ENCODE measurements at places on chromosomes 5 and 9.

DNA sequence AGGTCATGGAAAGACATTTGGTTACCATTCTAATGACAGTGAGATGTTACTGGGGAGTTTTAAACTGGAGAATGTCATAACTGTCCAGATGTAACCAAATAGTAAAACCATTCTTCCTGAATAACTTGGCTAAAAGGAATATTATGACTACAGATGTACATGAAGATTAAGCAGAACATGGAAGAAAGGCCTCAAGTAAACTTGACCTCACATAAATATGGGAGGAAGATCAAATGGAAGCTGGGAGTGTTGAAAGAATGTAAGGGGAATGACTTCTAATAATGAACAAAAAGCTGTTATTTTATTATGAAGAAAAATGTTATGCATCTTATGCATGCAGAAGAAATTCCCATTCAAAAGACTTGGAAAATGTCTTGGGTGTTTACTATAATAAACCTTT is 107.7 kb upstream of the CDKN2B start:
- DNase-seq = no peak

GRCh38 chr5:6615034-6615815 is 17.6 kb downstream of the NSUN2 start:
- DNase-seq = no peak

DNA sequence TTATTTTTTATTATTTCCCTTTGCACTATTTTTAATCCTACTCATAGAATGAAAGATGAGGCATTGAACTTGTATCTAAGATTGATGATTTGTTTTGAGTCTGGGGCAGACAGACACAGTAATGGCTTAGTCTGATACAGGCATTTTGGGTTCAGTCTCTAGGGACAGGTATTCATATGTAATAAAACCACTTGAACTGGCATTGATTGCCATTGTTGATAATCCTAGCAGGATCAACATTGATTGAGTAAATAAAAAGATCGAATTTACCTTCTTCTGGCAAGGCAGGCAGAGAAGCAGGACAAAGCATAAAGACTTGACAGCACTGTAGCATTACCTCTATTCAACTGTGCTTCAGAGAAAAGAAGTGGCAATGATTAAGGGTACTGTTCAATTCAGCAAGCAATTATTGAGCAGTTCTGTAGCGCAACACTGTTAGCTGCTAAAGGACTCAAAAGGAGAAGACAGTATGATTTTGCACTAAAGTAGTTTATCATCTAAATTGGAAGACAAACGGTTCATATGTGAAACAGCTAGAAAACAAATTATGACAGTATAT is 144.4 kb downstream of the COMMD10 start:
- no peak for DNase-seq

- no peak for DNase-seq
Measured at GRCh38 chr5:28779161-28779754, 1740.9 kb upstream of the CDH9 start.

DNA sequence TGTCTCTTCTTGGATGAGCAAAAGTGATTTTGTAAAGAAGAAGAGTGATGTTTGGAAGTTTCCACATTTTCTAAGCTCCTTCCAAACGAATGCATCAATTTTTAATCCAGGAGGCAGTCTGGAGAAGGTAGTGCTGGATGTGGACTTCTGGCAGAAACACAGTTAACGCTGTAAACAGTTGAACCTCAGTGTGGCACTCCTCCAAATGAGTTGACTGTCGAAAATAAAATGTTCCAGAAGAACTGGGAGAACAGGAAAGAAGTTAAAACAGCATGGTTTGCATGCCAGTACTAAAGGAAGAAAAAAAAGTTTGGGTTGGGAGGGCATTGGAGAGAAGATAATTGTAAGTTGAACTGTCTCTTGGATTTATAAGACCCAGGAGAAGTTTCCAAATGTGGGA is 6.5 kb downstream of the ZNF462 start:
- no peak for DNase-seq

- DNase-seq = no peak
Measured at GRCh38 chr5:169263591-169263990, 37.3 kb downstream of the SLIT3 start.

DNA sequence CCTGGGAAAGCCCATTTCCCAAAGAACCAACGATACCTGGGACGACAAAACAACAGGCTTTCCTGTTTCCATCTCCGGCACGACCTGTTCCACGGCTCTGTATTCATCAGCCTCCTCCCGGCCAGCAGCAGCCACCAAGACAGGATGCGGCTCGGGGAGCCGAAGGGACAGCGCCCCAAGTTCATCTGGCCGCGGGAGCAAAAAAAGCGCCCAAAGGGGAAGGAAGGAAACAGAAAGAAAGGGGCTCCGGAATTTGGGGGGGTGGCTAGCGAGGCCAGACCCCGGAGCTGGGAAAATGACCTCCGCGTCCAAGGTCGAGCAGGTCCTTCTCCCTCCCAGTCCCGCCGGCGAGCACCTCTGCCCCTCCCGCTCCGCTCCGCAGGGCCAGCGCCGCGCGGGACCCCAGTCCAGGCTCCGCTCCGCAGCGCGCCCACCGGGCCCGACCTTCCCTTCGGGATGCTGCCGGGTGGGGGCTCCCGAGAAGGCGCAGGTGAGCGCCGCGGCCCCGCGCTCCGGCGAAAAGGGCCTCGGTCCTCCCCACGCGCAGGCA is 608 bp downstream of the ELOVL7 start:
- no peak for DNase-seq

DNA sequence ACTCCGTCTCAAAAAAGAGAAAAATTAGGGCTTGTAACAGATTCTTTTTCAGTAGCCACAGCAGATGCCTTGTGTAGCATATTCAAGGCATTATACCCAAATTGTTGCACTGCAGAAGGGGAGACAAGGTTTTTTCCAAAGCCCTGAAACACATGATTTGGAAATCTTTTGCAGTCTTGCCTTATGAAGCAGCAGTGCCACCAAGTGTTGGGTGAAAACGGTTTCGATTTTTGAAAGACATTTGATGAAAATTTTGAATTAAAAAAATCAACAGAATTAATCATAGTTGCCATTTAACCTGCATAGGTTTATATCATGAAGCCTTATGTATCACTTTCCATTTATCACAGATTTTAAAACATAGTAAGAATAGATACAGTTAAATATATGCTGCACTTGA is 479.5 kb downstream of the TAF11L14 start:
- DNase-seq = peak; percentile 32

GRCh38 chr5:16378762-16379161 is 86.8 kb downstream of the ZNF622 start:
- DNase-seq = no peak

- DNase-seq = no peak
Measured at GRCh38 chr5:121937762-121938161, 24.0 kb upstream of the SRFBP1 start.

DNA sequence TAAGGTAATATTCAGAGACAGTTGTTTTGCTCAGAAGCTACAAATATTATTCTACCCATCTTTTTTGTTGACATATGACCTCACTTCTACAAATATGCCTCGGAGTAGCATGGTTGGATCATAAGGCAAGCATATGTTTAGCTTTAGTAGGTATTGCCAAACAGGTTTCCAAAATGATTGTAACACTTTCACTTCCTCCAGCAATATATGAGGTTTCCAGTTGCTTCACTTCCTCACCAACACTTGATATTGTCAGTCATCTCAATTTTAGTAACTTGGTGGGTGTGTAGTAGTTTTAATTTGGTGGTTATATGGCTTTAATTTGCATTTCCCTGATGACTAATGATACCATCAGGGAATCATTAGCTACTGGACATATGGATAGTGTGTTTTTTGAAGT is 46.7 kb downstream of the TNFSF8 start:
- DNase-seq = peak; percentile 96

- peak; percentile 62 for DNase-seq
Measured at GRCh38 chr9:112072721-112073638, 102.1 kb downstream of the SUSD1 start.

- DNase-seq = no peak
Measured at GRCh38 chr9:126326228-126327005, at the start of gene MVB12B. TSS of gene MVB12B (plus strand) at chr9:126326829. CDS start at chr9:126326930, 101 bp downstream.

- no peak for DNase-seq
Measured at GRCh38 chr5:127019928-127020327, 10.4 kb downstream of the MARCHF3 start.

DNA sequence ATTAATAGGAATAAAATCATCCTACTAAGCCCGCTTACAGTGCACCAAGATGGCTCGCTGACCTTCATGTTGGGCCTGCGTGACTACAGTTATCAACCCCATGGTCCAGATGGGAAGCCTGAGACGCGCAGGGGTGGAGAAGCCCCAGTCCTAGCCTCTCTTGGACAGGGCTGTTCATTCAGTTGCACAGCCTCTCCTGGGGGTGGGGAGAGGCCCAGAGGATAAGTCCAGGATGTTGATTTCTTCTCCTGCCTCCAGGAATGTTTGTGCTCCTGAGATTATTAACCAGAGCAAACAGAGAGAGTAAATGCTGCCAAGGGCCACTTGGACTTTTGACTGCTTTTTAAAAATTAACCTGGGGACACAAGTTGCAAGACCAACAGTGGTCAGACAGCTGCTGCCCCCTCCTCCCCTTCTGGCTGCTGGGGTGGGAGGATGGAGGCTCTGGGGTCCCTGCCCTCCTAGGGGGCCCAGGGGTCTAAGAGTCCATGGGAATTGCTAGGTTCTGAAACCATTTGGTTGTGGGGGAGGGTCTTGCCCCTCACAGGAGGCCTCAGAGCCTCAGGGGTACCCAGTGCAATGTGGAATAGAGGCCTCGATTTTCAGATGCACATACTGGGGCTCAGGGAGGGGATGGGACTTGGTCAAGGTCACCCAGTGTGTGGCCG is 2.8 kb upstream of the AMBP start:
- DNase-seq = no peak

DNA sequence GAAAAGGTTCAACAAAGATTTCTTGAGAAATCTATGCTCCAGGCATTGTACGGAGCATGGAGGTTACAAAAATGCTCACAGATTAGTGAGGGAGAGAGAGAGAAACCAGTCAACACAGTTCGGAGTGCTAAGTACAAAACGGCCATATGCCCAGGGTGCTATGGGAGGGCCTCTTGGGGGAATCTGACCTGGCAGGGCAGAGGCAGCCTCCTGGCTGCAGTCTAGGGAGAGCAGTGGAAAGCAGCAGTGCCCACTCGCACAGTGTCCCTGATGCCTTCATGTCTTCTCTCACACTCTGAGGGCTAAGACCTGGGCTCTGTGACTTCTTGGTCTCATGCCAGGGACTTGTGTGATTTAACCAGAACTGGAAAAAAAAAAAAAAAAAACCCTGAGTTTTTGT is 29.8 kb upstream of the SMC5 start:
- no peak for DNase-seq

DNA sequence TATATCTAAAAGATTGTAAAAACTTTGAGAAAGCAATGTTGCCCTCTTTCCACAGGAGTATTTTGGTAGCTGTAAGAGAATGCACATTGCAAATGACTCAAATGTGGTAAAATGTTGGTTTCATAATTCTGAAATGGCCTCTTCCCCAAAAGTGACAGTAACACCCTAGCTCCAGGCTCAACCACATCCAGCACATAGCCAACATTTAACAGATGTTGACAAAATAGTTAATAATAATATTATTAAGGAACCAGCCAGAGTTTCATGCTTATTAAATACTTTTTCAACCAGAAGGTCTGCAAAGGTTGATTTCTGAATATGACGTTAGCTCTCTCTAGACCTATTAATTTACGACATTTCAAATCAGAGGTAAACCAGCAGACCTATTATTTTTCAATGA is 1.3 kb downstream of the ANXA1 start:
- peak; percentile 85 for DNase-seq

GRCh38 chr9:118883411-118883810 is 485.8 kb downstream of the BRINP1 start:
- DNase-seq = no peak

GRCh38 chr5:4348423-4348822 is 752.8 kb downstream of the IRX1 start:
- peak; percentile 81 for DNase-seq

DNA sequence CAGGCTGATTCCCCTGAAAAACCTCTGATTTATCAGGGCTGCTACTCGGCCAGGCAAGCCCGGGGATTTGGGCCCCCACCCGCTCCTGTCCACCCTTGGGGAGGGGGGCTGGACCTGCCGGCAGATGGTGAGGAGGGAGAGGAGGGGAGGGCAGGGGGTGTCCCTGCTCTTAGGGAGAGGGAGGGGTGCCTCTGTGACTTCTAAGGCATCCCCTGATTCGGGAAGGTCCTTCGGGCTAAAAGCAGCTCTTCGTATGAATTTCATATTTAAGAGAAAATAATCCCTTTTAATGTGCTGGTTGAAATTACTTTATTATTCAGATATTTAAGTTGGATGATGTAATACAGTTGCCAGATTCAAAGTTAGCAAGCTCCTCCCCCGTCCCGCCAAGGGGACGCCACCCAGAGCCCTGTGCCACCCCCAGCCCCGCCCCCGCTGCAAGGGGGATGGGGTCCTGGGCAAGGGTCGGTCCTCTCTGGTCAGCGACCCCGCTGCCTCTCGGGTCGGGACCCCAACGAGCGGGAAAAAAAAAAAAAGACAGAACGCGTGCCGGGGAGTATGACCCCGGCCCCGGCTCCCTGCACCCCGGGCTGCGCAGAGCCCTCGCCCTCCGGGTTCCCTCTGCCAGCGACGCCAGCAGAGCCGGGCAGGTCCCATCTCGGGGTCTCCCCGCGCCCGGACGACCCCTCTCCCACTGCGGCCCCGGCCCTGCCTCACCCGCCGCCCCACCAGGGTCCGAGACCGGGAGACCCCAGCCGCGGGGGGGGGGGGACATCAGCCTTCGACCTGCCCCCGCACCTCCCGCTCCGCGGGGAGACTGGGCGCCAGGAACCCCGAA is 12.4 kb downstream of the LHX3 start:
- DNase-seq = no peak

- DNase-seq = no peak
Measured at GRCh38 chr5:68699966-68700365, 393.8 kb upstream of the SLC30A5 start.

Measured in MV-4-11 (cell line).